ENCODE measurements at places on chromosomes 3 and 15.

DNA sequence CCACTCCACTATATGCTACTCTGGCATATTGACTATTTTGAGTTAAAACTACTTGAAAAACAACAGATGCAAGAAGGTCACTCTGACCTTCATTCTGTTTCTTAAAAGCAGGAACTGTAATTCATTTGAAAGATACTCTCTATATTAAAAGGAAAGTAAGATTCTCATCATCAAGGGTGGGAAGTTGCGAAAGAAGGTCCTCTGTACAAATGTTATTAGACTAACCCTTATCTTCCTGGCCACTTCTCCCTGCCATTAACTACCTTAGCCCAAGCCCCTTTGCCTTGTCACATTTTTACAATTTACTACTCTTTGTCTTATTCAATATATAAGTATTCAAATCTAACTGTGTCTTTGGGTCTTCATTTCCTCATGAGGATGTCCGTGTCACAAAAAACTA is 16.1 kb downstream of the SIDT1 start:
- no peak for DNase-seq

- no peak for DNase-seq
These were observed 58.3 kb upstream of the TRPM1 start for GRCh38 chr15:31159837-31160236.

- no peak for DNase-seq
These were observed 24.8 kb upstream of the SHISA5 start for GRCh38 chr3:48528754-48529153.

- DNase-seq = no peak
These were observed 27.0 kb downstream of the ALDH1A2 start for GRCh38 chr15:58038426-58039078.

DNA sequence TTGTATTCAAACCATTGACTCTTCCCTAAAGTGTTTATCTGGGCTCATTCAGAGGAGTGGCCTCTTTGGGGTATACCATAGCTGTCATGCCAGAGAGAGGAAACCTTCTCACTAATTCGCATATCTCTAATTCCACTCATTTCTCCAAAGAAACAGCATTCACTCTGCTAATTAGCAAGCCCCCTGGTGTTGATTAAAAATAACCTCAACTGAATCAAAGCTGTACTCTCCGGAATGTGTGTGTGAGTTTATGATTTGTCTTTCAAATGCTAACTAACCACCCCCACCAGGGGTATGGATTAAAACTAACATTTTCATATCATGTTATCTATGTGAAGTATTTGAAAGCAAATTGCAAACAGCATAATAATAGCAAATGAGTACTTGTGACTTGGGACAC is 45.5 kb downstream of the PAQR5 start:
- no peak for DNase-seq

GRCh38 chr15:74182131-74182530 is 8.6 kb downstream of the ISLR start:
- DNase-seq = no peak

- DNase-seq = no peak
These were observed 230.5 kb upstream of the CHRNA7 start for GRCh38 chr15:31799715-31800321.

- DNase-seq = no peak
These were observed 37.3 kb downstream of the DLG1 start for GRCh38 chr3:197261164-197261509.

- no peak for DNase-seq
These were observed 2.6 kb downstream of the FAM43A start for GRCh38 chr3:194688200-194688740.

GRCh38 chr3:148975696-148976095 is 15.6 kb upstream of the GYG1 start:
- no peak for DNase-seq

DNA sequence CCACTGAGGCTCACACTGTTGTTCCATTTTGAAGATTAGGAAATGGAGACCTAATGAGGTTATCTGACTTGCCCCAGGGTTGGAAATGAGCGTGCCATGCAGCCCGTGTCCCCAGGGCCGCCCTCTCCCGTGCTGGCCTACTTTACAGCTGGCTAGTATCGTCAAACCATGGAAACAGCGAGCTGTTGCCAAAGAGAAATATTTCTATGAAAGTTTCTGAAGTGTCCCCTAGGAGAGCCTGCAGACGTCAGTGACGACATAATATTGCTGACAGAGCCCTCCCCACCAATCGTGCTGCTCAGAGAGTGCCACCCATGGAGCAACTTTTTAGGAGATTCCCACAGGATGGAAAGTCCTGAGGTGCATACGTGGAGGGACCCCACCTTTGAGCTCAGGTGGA is 11.2 kb upstream of the FAM174B start:
- DNase-seq = no peak

- no peak for DNase-seq
These were observed 3.8 kb downstream of the GREM1 start for GRCh38 chr15:32721596-32721995.

DNA sequence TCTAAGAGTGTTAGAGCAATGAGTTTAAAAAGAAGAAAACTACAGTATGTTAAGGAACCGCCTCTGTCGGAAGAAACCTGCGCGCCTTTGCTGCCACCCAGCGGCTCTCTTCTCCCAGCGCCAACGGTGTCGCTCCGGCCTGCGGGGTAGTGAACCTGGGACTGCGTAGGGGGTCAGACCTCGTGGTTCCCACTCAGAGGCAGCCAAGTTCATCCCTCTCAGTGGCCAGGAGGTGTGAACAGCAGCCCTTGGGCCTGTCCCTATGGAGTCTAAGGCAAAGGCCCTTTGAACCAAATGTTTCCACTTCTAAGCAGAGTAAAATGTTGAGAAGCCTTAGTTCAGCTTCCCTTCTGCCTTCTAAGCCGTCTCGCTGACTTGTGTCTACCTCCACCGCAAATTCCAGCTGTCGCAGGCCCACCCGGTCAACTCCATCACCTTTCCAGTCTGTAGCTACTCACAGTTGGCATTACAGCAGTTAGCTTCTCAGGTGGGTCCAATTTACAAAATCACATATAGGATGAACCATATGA is 980 bp upstream of the RAB27A start:
- DNase-seq = peak; percentile 64

- no peak for DNase-seq
These were observed 13.9 kb upstream of the MGLL start for GRCh38 chr3:127835993-127836882.

DNA sequence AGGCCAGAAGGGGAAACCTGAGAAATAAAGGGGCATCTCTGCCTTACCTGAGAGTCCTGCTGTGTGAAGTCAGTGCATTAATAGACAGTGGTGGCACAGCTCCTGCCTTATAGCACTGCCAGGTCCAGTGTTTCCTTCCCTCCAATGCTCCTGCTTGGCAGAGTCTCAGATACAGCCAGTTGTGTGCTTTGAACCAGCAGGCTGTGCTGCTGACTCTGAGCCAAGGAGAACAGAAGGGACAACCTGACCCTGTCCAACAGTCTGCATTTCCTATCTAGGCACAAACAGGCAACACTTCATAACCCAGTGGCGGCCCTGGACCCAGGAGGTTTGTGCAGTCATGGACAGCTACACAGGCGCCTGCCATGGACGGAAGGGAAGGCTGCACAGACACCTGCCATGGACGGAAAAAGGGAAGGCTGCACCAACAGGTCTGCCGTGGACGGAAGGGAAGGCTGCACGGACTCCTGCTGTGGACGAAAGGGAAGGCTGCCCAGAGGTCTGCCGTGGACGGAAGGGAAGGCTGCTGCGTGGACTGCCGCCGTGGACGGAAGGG is 33.9 kb upstream of the PLXNA1 start:
- no peak for DNase-seq

GRCh38 chr3:61657689-61658088 is 96.3 kb downstream of the PTPRG start:
- DNase-seq = no peak

- DNase-seq = no peak
These were observed 211.2 kb downstream of the FOXP1 start for GRCh38 chr3:71372241-71372768.

DNA sequence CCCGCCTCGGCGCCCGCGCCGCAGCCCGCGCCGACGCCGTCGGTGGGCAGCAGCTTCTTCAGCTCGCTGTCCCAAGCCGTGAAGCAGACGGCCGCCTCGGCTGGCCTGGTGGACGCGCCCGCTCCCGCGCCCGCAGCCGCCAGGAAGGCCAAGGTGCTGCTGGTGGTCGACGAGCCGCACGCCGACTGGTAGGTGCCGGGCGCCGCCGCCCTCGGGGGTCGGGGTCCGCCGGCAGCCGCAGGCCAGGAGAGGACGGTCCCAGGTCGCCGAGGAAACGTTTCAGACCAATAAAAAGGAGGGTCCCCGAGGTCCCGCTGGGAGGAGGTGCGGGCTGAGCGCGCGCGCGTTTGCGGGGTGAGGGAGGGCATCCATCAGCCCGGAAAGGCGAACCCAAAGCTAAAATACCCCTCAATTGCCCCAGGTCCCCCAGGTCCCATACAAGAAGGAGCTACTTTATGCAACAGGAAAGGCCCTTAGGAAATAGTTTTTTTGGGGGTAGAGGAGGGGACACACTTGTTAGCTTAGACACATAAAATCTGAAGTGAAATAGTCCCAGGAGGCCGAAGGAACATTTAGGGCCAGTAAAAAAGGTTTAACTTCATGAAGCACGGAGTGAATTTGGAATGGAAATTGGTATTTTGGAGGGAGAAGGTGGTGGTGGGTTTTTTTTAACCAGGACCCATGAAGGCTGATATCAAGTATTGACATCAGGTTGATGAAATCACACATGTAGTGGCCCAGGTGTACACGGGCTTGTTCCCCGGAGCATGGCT is 739 bp downstream of the SYN2 start:
- no peak for DNase-seq

GRCh38 chr3:57755368-57755675 is 787 bp upstream of the SLMAP start:
- no peak for DNase-seq

DNA sequence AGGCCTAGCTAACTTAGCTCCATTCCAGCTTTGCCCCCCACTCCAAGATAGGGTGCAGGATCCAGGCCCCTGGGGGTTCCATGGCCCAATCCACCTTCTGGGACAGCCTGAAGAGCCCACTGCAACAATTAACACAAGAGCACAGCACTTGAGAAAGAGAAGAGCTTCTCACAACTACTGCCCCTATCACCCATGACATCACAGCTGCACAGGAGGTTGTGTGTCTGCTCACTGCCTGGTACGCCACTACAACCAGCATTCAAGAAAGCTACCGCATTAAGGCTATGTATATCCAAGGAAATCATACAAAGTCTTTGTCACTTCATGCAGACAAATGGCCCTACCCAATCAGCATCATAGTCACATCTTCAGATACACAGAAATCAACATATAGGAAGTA is 62.0 kb downstream of the MYO5A start:
- DNase-seq = no peak

DNA sequence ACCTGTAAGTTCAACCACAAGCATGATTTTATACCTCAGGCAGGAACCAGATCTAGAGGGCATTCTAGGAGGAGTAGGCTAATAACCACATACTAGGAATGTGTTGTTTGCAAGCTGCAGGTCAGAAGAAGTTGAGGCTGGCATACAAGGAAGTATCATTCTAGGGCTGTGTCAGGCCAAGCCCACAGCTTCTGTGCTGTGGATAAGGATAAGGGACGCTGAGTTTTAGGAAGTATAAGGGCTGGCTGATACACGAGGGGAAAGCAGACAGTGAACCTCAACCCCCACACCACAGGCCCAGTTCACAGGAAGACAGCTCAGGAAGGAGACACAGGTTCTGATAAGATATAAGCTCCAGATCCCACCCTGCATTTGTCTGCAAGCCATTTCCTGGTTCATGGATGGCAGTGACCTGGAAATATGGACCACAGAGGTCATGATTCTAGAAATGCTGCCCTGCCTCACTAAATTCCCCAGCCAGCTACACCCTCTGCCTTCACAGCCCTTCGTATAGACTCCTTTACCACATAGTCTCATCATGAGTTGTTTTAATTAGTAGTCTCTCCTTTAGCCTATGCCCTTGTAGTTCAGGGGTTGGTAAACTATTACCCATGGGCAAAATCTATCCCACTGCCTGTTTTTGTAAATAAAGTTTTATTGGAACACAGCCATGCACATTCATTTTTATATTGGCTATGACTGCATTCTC is 260.7 kb downstream of the OPA1 start:
- DNase-seq = no peak

DNA sequence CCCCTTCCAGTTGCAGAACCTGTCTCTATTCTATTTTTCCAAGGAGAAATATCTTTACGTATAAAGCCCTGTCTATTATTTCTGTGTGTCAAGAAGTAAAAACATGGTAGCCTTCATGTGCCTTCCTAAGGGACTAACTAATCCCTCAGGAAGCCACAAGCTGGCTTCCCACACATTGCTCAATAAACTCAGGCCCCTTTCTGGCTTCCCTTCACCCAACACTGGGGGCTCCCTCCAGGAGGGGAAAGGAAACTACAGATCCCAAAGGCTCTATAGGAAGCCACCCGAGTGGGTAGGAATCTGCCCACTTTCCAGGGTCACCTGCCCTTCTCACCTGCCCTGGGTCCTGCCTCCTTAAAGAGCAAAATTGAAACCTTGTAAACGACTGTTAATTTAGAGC is 4.6 kb downstream of the TLE3 start:
- no peak for DNase-seq

DNA sequence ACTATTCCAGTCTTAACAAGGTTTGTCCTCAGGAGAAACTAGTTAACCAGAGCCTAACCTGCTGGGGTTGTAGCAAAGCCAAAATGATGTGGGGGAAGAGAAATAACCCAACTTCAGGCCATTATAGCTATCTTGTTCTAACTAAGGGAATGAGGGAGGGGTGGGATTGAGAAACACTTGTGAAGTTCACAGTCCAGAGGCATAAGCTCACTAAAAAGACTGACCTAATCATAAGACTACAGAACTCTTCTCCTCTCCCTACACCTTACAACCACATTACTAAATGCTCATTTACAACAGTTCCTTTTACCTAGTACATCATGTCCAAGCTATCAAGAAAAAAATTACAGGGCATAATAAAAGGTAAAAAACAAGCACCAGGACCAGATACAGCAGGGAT is 52.8 kb downstream of the UBE3A start:
- DNase-seq = no peak

DNA sequence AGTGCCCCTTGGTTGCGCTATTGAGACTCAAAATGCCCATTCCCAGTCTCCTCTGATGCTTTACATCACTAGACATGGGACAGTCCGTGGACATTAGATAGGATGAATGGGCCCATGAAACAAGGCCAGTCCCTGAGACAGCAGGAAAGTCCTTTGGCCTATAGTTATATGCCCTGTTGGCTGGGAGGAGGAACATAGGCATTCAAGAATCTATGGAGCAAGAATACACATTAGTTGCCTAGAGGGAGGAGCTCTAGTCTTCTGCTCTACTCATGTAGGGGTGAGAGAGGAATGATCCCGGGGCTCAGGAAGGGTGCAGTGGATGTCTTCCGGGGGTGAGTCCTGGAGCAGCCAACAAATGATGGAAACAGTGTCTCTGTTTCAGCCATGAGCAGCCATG is 58.0 kb upstream of the LRTM1 start:
- DNase-seq = no peak
